ENCODE measurements at places on chromosomes 6 and 20. TPM values are rescaled to one million over a fixed set of nuclear protein-coding genes. Genes with fewer than 3 reads are reported as not detected.

Gene WASF1
- total RNA-seq: 6.2 TPM

Gene MYLK2
- not detected for total RNA-seq

Gene CPNE5
- total RNA-seq: 0.30 TPM

Gene LHFPL5
- total RNA-seq: not detected

Data from smooth muscle cell of the umbilical artery (primary cell).